ENCODE measurements at places on chromosomes 7 and 10.

DNA sequence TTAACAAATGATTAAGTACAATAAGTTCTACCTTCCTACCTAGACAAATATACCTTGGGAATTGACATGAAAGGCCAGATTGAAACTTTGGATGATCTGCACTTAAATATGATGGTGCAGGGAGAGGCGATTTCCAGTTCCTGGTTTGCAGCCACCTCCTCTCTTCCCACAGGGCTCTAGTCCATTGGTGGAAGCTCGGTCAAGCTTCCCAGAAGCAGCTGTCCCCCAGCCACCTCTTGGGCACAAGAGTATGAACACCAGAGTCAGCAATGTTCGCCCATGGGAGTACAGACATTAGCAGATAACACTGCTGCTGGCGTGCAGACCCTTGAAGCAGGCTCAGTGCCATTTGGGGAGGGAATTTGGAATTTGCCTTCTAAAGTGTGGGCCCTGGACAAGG is 1.5 kb upstream of the CPVL start:
- no peak for DNase-seq

- no peak for DNase-seq
Observed at GRCh38 chr10:132892004-132892403, 50.4 kb downstream of the CFAP46 start.

DNA sequence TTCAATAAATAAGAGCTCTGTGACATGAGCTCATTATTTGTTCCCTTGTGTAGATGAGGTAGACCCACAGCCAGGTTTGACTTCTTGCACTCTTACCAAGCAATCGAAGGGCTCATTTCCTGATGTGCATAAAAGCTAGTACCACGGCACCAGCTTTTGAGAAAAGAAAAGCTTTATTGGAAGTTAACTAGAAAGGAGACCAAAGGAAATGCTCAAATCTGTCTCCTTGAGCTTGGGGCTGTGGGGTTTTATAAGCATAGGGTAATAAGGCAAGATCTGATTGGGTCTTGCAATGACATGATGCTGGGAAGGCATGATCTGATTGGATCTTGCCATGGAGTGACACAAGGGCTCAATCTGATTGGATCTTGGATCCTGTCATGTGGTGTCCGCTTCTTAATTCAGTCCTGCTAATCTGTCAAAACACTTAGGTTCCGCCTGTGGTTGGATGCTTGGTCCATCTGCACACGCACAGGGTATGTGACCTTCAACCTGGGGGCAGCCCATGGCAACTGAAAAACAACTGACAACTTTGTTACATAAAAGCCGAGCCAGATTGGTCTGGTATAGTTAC is 47.8 kb upstream of the FRMD4A start:
- DNase-seq: peak; percentile 6

GRCh38 chr7:134184767-134185166 is 57.6 kb downstream of the LRGUK start:
- DNase-seq: no peak

DNA sequence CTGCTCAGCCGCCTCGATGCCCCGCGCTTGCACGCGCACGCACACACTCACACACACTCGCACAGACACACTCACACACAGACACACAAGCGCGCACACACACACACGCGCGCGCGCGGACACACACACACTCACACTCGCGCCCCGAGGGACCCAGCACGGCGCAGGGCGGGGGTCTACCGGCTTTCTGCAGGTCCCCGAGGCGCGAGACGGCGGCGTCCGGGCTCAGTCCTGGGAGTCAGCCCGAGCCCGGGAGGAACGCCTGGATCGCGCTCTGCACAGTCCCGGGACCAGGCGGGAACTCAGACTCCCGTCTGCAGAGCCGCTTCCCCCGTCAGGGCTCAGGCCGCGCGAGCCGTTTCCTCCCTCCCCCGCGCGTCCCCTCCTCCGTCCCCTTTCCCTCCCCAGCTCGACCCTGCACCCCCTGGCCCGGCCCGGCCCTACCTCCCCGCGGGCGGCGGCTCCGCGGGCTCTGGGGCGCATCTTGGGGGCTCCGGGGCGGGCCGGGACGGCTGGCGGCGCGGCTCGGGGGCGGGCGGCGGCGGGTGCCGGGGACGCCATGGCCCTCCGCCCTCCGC is 464 bp downstream of the DENND2A start:
- DNase-seq: peak; percentile 37

DNA sequence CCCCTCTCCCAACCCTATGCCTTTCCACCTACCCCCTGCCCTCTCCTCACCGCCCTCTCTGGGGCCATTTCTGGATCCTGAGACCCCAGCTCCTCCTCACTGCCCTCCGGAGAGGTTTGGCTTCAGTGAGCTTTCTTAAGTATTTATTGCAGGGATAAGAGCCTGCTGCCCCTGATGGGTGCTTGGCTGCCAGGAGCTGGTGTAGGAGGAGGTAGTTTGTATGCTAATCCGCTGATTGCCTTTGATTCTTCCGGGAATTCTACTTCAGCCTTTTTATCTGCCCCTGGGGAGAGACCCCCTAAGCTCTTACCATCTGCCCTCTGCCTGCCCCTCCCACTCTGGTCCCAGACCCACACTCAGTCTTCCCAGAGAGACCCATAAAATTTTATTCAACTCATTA is 263.5 kb upstream of the PODXL start:
- no peak for DNase-seq

- no peak for DNase-seq
Observed at GRCh38 chr10:95789902-95790301, 33.9 kb downstream of the ENTPD1 start.

DNA sequence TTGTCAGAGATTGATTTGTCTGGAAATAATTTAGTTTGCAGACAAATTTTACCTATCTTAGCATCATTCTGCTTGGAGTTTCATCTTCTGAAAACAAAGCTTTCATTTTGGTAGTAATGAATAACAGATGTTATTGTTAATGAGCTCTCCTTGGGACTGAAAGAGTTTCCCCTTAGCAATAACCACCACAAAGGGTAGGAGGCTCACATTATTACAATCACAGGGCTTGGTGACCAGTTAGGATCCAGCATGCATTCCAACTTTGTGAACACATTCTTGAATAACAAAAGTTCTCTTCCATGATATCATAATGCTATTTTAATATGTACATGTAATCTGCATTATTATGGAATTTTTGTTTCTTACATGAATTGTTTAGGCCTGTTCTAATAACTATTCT is 148.8 kb upstream of the VWC2 start:
- no peak for DNase-seq

GRCh38 chr10:114478281-114478680 is 74.0 kb upstream of the AFAP1L2 start:
- no peak for DNase-seq

DNA sequence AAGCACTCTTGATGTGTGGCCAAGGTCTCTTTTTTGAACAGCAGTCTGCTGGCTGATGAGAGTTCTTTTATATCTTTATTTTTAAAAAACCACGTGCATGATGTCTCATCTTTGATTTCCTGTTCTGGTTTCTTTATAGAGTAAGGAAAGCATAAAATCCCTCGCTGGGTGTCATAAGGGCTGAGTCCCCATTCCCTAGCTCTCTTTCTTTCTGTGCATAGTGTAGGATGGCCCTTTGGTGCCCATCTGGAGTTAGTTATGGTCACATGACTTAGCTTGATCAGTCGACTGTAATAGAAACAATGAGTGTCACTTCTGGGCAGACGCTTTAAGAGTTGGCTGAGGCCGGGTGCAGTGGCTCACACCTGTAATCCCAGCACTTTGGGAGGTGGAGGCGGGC is 38.5 kb downstream of the GHRHR start:
- DNase-seq: no peak

GRCh38 chr10:14671386-14671831 is 103.3 kb downstream of the FAM107B start:
- DNase-seq: peak; percentile 75

- DNase-seq: no peak
Observed at GRCh38 chr10:121005948-121006587, 154.9 kb downstream of the WDR11 start.

DNA sequence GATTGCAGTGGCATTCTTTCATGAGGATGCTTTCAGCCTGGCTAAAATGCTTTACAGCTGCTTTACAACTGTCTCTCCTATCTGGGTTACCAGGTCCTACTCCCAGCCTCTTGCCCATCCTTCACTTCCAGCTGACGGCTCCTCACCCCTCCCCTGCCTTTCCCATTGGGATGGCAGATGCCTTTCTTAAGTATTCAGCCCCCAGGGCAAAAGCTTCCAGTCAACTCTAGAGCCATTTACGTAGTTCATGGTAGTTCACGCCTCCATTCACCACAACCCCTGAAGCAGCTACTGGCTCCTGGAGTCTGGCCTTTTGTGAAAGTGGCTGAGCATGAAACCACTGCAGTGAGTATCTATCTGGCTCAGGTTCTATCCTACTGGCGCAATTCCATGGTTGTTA is 17.2 kb upstream of the BMPER start:
- DNase-seq: no peak

- DNase-seq: no peak
Observed at GRCh38 chr7:141097430-141097829, 23.6 kb downstream of the TMEM178B start.

DNA sequence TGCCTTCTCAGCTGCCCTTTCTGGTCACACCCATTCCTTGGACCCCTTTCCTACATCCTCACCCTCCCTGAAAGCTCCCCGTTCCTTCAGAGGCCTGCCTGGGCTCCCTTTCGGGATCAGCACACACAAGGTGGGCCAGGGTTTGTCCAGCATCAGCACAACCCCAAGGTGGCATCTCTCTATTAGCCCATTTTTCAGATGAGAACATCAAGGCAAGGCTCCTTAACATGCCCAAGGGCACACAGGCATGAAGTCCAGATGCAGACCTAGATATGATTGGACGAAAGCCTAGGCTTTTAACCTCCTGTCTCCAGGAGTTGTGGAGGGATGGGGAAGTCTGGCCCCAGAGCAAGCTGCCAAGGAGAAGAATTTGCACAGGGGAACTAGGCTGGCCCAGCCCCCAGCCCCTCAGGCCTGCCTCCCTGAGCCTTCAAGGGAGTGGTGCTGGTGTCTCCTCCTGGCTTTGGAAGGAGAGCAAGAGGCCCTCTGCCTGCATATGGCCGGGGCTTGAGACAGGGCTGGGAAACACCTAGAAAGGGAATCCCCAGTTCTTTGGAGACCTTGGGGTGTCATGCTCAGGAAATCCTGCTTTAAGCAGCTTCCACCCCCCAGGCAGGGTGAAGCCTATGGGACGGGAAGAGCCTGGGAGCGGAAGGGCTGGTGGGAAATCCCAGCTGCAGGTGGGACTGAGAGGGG is 9.0 kb upstream of the VSIR start:
- DNase-seq: no peak

- no peak for DNase-seq
Observed at GRCh38 chr7:22758576-22758975, 31.6 kb downstream of the IL6 start.

- DNase-seq: no peak
Observed at GRCh38 chr7:151934584-151934983, 21.7 kb upstream of the GALNTL5 start.

- no peak for DNase-seq
Observed at GRCh38 chr10:71084818-71085126, 127.6 kb upstream of the UNC5B start.

- DNase-seq: no peak
Observed at GRCh38 chr10:79418274-79418673, 27.1 kb downstream of the ZCCHC24 start.

DNA sequence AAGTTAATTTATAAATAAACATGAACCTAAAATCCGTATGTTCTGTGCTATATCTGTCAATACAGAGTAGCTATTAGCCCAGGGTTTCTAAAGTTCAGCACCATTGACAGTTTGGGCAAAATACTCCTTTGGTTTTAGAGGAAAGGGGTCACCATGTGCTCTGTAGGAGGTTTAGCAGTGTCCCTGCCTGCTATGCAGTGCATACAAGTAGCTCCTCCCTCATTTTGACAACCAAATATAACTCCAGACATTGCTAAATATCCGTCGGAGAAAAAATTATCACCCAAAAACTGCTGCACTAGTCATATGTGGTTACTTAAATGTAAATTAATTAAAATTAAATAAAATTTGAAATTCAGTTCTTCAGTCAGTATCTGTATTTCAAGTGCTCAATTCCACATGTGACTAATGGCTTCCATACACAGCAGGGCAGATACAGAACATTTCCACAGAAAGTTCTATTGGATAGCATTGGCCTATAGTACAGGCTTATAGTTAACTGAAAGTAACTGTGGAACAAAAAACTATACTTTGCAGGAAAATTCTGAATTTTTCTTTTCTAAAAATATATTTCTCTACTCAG is 6.4 kb downstream of the UPF2 start:
- no peak for DNase-seq

GRCh38 chr10:79153745-79154144 is 85.0 kb downstream of the ZMIZ1 start:
- DNase-seq: no peak

DNA sequence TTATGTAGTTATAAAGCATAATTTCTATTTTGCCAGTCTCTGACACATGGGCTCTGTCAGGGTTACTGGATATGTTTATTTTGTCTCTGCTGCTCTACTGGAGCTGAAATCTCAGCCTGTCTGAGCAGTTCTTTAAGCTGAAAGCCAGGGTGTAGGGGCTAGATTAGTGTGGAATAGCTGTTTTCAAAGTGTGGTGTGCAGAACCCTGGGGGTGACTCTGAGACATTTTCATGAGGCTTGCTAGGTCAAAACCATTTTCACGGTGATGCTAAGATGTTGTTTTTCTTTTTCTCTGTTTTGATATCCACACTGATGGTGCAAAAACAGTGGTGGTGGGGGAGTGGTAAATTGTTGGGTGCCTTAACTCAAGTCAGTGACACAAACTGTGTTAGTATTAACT is 45.5 kb downstream of the CREM start:
- DNase-seq: no peak

- no peak for DNase-seq
Observed at GRCh38 chr10:13373644-13374043, 25.6 kb upstream of the SEPHS1 start.

DNA sequence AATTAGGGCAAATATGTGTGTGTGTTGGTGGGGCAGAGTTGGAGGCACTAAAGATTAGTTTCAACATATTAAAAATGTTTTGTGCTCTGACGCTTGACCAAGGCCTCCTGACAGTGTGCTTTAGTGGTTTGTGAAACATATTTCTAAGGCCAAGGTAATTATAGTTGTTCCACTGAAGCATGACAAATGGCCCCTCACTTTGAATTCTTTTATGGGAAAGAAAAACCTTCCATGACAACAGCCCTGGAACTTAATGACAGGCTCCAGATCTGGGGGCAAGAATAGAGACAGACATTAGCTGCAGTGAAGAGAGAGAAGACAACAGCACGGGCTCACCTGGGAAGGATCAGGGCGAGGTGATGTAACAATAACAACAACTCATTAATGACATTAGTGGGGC is 155.8 kb downstream of the CHN2 start:
- DNase-seq: peak; percentile 24

DNA sequence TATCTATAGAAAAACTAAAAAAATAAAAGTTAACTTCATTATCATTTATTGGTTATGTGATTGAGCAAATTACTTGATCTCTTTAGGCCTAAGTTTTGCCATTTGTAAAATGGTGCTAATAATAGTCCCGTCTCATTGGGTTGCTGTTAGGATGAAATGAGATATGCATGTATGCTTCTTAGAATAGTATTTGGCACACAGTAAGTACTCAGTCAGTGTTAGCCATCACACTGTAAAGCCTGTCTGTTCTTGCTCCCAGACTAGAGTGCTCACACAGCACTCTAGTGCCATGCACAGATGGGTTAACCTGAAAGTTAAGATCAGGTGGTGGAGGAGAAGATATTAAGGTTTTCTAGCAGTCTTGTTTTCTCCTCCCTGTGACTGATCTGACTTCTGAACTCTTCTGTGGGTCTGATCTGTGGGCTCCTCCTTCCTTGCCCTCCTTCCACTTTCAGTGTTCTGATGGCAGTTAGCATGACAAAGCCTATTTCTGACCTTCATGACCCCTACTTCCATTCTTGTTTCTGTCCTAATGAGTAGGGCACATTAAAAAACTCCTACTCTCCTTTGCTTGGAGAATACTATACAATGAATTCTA is 167.5 kb downstream of the RNLS start:
- no peak for DNase-seq

- DNase-seq: no peak
Observed at GRCh38 chr7:154967401-154967955, 35.4 kb downstream of the PAXIP1 start.

Data from SK-N-DZ (cell line).